ENCODE measurements at places on chromosomes 6 and 20.

DNA sequence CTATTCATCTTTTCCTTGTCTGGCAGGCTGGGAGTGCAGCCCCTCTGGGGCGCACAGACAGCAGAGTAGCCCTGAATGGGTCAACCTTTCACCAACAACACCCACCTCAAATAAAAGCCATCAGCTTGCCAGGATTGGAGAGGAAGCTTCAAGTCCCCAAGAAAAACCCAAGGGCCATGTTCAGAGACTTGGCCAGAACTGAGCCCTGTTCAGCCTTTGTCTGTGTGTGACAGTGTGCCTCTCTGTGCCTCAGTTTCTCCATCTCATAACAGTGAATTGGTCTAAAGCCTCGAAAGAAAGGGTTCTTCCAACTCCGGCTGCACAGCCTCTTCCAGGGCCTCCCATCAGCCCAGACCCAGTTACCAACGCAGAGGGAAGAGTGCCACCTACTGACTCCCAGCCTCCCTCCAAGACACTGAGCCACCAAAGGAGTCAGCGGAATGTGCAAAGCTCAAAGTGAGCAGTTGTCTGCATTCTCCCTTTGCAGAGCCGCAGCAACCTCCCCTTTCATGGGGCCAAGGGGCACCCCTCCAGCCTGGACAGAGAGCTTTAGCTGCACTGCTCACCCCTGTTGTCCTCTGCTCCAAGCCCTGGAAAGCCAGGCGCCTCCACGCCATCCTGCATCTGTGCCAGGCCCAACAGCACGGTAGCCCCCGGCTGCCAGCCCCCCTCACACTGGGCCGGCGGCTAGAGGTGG, 82.7 kb upstream of the TOP1 start:
- no peak for DNase-seq

- DNase-seq: no peak
These were observed 20.1 kb upstream of the EMILIN3 start for GRCh38 chr20:41386502-41387427.

DNA sequence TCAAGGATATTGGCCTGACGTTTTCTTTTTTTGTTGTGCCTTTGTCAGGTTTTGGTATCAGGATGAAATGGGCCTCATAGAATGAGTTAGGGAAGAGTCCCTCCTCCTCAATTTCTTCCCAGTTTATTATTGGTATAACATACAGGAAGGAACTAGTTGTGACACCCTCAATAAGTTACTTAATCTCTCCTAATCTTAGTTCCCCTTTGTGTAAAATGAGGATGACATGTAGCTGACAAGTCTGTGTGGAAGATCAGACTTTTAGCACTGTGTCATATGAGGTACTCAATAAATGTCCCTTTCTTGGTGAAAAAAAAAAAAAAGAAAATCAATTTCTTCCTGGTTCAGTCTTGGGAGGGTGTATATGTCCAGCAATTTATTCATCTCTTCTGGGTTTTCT, 155.8 kb downstream of the PDE7B start:
- DNase-seq: no peak

- DNase-seq: no peak
These were observed 11.1 kb downstream of the ULBP1 start for GRCh38 chr6:149974825-149975224.

GRCh38 chr6:159068904-159069578, 24.2 kb upstream of the TAGAP start:
- DNase-seq: no peak

- no peak for DNase-seq
These were observed 108.6 kb downstream of the FIG4 start for GRCh38 chr6:109799664-109800063.

GRCh38 chr20:56442389-56443365, 25.8 kb upstream of the RTF2 start:
- no peak for DNase-seq

DNA sequence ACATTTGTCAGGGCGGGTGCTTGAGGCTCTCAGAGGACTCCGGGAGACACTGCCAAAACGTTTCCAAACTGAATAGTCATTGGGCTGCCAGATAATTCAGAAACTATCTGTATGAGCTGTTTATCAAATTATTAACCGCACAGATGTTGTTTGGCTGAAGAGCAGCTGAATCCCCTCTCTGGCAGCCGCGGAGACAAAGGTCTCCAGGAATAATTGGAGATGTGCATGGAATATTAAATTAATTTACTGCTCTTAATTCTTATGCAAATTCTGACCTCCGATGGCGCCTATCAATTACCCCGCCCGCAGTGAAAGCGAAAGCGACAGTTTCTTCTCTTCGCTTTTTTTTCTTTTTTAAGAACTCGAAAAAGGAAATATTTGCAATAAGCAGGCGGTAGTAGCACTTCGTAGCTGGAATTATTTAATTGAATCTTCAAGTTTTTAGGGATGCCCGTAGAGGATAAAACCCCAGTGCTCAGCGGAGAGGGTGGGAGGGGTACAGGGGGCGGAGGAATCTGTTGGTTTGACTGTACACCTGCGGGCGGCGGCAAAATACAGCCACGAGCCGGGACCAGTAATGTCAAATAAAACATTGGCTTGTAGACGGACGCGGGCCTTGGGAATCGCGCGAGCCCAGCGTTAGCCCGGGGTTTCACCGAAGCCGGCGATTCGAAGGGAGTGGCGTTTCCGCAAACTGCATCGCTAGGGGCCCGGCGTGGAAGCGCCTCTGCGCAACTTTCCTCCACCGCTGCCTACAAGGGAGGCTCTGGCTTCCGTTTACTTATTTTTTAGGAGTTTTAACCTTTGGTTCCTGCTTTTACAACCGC, 6.2 kb downstream of the LINC00237 start:
- DNase-seq: no peak

DNA sequence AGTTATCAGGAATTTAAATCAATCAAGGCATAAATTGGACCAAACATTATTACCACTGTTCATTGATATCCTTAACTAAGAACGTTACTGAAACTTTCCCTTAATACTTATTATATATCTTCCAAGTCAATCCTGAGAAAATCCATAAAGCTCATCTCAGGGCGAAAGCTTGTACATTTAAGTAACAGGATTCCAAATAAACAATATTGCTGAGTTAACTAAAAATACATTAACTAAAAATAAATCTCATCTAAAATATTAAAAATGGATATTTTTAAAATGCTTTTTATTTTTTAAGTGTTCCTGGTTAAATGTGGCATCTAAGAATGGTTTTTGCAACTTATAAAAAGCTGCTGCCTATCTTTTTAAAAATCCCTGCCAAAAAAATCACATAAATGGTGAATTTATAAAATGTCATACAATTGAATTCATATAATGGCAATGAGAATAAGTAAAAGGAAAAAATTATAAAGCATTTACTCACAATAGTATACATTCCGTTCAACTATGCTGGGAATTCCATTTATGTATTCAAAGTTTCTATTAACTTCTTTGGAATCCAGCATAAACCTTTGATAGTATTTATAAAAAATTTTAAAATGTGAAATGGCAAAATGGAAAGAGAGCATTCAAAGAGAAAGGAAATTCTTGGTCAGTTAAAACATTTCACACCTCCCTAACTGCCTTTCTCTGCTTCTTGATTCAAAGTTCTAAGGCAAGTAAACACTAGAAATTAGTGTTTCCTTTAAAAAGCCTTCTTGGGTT, 20.8 kb upstream of the GMDS start:
- no peak for DNase-seq

DNA sequence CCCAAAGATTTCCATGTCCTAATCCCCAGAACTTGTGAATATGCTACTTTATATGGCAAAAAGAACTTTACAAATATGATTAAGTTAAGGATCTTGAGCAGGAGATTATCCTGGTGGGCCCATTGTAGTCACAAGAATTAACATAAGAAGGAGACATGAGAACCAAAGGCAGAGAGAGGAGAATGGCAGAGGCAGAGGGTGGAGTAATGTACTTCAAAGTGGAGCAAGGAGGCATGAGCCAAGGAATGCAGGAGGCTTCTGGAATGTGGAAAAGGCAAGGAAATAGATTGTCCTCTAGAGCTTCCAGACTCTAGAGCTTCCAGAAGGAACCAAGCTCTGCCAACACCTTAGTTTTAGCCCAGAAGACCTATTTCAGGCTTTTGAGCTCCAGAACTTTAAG, 147.4 kb downstream of the MOXD1 start:
- no peak for DNase-seq

GRCh38 chr20:23654000-23654399, 16.2 kb upstream of the CST3 start:
- no peak for DNase-seq

- no peak for DNase-seq
These were observed 283.1 kb downstream of the UTRN start for GRCh38 chr6:144568241-144568640.

DNA sequence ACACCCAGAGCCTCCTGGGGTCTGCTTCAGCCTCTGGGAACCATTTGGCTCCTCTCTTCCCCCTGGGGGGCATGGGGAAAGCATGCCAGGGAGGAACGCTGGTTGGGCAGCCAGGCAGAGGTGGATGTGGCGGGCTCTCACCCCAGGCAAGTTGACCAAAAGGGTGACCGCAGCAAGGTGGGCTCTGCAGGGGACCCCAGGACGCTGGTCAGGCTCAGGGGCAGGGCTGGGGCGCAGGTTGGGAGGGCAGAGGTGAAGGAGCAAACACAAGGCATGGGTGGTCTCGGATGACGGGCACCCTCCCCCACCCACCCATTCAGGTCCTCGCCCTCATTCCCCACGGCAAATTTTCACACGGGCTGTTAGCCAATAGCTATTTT, 30.2 kb upstream of the MRGBP start:
- no peak for DNase-seq

DNA sequence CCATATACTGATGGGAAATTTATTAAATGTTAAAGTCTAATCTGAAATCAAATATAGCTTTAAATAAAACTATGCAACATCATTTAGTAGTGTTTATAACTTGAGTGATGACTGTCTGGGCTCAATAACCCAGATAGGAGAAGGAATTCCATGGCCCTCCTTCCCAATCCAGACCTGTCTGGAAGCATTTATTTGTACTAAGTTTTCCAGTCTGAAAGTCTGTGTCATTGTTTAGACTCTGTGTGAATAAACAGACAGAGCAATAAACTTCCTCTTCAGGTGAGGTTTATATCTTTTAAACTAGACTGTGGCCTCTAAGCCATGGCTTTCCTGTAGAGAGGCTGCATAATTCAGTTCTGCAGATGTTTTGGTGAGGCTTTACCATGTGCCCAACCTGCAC, 176.4 kb downstream of the SOX4 start:
- no peak for DNase-seq

- DNase-seq: no peak
These were observed 35.8 kb downstream of the TBX18 start for GRCh38 chr6:84728602-84729001.

DNA sequence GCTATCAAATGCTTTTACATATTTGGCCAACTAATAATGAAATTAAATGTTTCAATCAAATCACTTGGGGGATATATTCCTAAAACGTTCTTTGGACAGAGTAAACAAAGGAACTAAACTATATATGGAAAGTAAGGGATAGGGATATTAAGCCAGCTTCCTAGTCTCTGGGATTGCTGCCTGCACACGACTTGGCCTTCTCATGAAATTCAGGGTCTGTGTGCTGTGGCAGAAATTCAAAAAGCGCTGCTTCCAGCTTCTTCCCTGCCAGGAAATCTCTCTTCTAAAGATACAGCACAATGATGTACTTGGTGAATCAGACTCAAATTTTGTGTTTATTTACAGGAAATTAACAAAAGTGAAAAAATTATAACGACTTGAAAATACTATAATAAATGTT, 206.3 kb upstream of the RAB32 start:
- no peak for DNase-seq

DNA sequence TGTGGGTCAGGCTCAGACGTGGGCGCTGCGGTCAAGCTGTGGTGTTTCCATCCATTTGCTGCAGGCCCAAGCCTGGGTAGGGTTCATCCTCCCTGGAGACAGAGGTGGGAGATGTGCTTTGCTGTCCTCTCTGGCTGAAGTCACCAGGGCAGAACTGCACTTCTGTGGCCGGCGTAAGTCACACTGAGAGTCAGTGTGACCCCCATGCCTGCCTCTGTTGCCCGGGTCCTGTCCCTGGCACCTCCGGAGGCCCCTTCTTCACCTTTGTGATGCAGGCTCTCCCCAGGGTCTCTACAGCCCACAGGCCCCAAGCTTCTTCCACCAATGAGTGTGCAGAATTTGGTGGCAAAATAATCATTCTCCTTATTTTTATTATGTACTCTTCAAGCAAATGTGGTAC, 53.8 kb upstream of the DACT2 start:
- DNase-seq: no peak

GRCh38 chr6:127076466-127076865, 42.0 kb upstream of the RSPO3 start:
- no peak for DNase-seq

- no peak for DNase-seq
These were observed 528.4 kb downstream of the PKHD1 start for GRCh38 chr6:51559059-51559458.

GRCh38 chr20:59724457-59725366, 120.4 kb downstream of the PHACTR3 start:
- DNase-seq: no peak

DNA sequence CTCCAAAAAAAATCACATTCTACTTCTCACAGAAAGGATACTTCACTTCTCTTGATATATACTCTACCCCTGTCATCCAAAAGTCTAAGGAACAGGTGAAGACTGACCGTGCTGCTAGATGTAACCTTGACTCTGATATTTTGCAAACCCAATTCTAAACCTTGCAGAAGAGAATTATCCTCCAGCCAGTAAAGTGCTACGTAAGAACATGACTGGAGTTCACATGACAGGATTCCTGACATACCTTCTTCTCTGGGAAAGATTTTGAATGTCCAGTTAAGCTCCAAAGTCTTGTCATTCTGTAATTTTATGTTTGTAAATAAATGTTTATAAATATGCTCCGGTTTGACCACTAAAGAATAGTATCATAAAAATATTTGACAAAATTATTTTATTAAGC, 35.8 kb downstream of the BTBD9 start:
- no peak for DNase-seq

DNA sequence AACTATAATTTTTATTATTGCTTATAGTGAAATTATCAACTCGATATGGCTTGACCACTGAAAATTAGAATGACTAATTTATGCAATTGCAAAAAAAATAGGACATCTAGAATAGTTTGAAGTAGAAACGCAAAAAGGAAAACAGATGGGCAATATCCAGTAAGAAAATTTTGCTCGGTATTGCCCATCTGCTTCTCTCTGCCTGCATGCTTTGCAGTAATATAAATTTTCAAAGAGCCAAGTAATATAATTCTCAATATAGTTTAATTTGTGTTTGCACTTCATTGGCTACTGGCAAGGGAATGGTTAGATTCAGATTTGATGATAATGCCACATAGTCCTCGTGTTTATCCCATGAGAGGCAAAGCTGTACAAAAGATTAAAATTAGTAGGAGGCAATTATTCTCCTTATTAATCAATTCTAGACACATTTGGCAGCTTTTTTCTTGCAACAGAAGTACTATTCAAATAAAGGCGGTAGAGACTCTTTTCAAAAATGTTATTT, 27.3 kb upstream of the LAMA2 start:
- no peak for DNase-seq

- DNase-seq: no peak
These were observed 5.1 kb downstream of the RALGAPB start for GRCh38 chr20:38477747-38478146.
